Activated T-helper 2 cell treated with anti-CD3 and anti-CD28 coated beads, Interferon-gamma antibody, Interleukin-2, Interleukin-4, amounts not matched to agents 10 μg/mL and 5 μg/mL and 100 μg/mL, durations not matched to agents 14 hours and 24 hours and 36 hours (primary cell): ENCODE measurements at places on chromosomes 3 and 15. TPM values are rescaled to one million over a fixed set of nuclear protein-coding genes. Genes with fewer than 3 reads are reported as not detected.
A peak's percentile ranks its signal among the peaks of the same experiment; 100 is the strongest.

The ARRDC4 gene
- 0.14 and 0.27 TPM in 2 replicates for total RNA-seq

- peaks cover 3% of the 10 kb centered on the region for H3K27me3 ChIP-seq
- H3K4me3 ChIP-seq: no peak overlapping the region
- no peak for DNase-seq
- no peaks in the 10 kb centered on the region for H3K36me3 ChIP-seq
- H3K27ac ChIP-seq: no peak overlapping the region
Measured at GRCh38 chr3:54003136-54003535, 111.5 kb upstream of the SELENOK start.

DNA sequence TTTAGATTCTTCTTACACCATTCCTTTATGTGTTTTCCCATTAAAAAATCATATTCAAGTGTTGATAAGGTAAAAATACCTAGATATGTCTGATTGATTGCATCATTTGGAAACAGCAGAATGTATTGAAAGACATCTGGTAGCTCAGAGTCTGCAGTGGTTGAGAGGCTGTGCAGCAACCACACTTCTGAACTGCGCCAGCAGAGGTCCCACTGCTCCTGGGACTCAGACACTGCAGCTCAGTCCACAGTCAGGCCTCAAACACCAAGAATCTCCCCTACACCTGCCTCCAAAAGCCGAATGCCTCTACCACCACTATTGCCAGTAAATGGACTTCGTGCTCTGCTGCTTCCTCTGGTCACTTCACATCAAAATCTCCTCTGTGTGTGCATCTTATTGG lies 176.9 kb upstream of the LMCD1 start:
- H3K4me1 ChIP-seq: no peaks in the 10 kb centered on the region
- DNase-seq: peak; percentile 22
- H3K27me3 ChIP-seq: peaks cover 7% of the 10 kb centered on the region

- no peak overlapping the region for H3K4me3 ChIP-seq
Measured at GRCh38 chr15:101504866-101505609, 15.5 kb upstream of the PCSK6 start.

- peaks cover 14% of the 10 kb centered on the region for H3K4me1 ChIP-seq
- H3K27me3 ChIP-seq: no peaks in the 10 kb centered on the region
- no peak overlapping the region for H3K4me3 ChIP-seq
- no peak for DNase-seq
Measured at GRCh38 chr15:77371850-77372563, 47.9 kb downstream of the PEAK1 start.
